ENCODE measurements at places on chromosomes 2 and 18.
A peak's percentile ranks its signal among the peaks of the same experiment; 100 is the strongest.

- peak; percentile 51 for DNase-seq
These were observed 15.6 kb upstream of the GPBAR1 start for GRCh38 chr2:218245214-218245613.

DNA sequence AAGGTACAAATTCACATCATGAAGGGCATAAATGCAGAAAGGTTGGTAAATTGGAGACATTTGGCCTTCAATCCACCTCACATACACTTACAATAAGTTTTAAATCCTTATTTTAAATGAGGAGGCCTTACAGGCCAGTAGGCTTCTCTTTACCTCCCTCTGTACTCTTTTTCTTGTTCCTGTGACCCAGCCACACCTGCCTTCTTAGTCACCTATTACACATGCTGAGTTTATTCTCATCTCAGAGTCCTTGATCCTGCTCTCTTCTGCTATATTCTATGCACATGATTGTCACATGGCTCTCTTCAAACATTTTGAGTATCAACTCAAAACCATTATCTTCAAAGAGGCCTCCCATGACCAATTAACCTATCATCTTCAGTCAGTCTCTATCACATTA lies 491.5 kb downstream of the SATB2 start:
- DNase-seq = no peak

DNA sequence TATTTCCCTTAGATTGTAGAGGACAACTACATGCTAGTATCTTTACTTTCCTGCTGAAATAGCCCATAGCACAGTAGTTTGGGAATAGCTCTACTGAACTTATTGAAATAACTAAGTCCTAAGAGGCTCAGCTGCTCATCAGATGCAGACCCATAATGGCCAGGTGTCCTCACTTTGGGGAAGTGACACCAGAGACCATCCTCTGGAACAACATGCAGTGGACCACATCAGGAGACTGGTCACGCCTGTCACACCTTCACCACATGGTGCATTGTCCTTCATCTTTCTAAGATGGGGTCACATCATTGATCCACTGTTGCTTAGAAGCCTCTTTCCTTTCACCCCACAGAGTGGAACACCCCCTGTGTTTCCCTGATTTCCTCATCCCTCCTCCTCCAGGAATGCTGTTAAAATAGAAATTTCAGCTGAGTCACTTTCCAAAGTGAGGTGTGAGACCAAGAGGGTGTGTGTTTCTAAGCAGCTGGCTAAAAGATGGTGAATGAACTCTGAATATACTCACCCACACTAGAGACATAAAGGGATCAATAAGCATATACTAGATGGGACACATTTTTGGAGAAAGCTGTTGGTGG lies 215.2 kb upstream of the LRRTM1 start:
- DNase-seq = no peak

GRCh38 chr2:85711578-85712060 lies 17.5 kb downstream of the GNLY start:
- no peak for DNase-seq

DNA sequence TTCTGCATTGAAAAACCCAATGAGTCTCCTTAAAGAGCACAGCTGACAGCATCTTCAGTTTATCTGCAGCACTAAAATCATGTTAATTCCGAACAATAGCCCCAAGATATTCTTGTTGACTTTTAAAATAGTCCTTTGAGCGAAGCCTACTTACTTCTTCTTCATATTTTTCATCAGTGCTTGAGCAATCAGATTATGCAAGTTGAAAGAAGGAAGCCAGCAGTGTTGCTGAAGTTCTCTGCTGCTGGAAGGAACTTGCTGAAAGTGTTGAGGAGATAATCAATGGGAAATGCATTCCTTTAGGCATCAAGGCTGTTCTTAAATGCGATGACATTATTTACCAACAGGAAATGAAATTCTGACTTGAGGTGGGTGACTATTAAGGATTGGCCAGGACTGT lies 105.9 kb upstream of the SNTG2 start:
- no peak for DNase-seq

DNA sequence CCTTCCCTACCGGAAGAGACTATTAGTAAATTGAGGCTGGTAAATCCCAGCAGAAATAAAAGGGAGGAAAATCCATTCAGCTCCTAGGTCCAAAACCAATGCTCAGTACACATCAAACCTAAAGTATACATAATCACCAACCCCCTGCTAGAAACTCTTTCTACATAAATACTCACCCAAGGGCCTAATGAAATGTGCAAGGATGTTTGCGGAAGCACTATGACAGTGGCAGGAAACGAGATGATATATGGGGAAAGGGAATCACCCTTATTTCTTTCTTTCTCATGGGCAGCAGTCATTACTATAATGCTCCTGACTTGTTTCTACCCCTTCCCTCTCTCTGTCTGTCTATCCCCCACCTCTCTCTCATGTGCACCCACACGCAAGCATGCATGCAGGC lies 1.3 kb upstream of the SCTR start:
- no peak for DNase-seq

- DNase-seq = no peak
These were observed 41.2 kb downstream of the CHRNA1 start for GRCh38 chr2:174722942-174723592.

DNA sequence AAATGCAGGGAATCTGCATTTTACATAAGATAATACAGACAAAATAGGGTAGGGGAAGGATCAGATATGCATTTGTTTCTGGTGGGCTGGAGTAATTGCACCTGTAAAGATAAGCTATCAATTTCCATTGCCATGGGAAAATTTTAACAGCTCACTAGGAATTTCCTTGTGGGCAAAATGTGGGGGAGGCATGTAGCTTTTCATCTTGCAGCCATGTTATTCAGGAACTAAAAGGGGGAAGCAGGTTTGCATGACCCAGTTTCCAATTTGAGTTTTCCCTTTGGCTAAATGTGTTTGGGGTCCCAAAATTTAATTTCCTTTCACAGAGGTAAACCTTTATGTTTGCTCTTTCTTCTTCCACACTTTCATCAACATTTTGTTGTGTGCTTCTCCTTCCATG lies 624.4 kb downstream of the NYAP2 start:
- no peak for DNase-seq

- DNase-seq = no peak
These were observed 176.3 kb downstream of the ALPK2 start for GRCh38 chr18:58452454-58453166.

GRCh38 chr2:72917138-72917876 lies at the start of gene EMX1:
Gene EMX1, plus strand, starts transcription at chr2:72917519. Its CDS starts 334 bp downstream, at chr2:72917853.
- peak; percentile 71 for DNase-seq

DNA sequence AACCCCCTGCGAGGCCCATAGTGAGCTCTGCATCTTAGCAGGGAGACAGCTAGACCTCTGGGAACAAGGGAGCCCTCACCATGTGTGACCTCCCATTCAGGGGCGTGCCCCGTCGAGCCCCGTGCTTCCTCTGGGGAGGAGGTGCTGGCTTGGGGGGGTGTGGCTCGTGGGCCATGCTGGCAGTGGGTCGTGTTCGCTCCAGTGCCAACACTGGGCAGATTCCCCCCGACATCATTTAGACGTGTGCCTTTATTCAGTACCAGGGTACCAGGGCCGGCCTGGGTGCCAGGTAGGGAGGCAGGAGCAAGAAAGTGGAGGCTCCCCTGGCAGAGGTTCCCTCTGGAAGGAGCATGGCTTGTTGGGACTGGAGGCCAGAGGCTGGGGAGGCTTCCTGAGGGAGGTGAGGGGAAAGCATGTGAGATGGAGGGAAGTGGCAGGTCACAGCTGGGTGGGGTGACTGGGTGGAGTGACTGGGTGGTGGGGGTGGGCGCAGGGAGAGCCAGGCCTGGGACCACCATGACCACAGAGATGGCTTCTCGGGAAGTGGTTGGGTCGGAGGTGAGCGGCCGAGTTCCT lies 15.2 kb downstream of the GPC1 start:
- DNase-seq = no peak

GRCh38 chr18:75529394-75529793 lies 101.9 kb upstream of the SMIM21 start:
- DNase-seq = no peak

DNA sequence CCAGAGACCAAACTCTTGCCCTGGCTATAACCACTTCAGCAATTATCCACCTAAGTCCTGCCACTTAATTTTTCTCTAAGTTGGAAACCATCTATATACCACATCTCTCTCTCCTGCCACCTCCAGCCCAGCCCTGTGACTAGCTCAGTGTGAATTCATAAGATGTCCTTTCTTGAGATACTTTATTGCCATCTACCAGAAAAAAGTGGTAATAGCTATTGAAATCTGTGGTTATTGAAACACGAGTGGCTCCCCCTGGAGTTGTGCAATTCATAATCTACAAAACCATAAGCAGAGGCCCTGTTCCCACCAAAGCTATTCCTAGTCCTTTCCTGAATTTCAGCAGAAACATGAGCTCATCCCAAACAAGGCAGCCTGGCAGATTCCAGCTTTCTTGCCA lies 324.0 kb downstream of the TXNL1 start:
- DNase-seq = no peak

GRCh38 chr2:152562198-152562884 lies 154.9 kb downstream of the PRPF40A start:
- DNase-seq = no peak

DNA sequence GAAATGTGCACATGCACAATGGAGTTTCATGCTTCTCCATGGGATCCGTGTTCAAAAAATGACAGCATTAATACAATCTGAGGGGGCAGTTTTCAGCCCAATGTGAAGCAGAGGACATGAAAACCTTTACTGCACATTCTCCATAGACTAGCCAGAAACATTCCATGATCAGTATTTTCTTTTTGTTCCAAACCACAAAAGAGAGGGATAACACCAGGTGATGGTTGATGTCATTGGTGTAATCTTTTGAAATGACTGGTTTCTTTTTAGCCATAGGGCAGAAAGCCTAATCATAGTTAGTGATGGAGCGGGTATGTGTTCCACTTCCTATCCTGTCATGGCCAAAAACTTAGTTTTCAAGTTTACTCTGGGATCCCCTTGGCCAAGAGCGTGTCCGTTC lies 1.8 kb upstream of the KYNU start:
- no peak for DNase-seq

DNA sequence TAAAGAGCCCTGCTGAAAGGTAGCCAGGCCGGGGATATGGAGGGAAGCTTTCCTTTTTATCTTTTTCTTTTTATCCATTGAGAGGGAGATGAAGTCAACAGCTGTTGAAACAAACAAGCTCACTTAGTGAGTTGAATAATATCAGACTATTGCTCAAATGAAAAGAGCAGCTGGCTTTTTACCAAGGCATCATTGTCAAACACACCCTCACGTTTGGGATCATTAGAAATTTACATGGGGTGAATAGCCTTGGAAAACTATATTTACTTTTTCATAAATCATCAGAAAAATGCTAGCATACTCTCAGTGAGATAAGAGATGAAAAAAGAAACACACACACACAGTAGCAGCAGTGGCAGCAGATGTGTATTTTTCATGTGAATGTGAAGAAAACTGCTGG lies 71.5 kb upstream of the HNMT start:
- no peak for DNase-seq

- no peak for DNase-seq
These were observed 175.2 kb upstream of the CCDC150 start for GRCh38 chr2:196464311-196464710.

GRCh38 chr2:18527822-18528221 lies 32.6 kb downstream of the RDH14 start:
- no peak for DNase-seq

- no peak for DNase-seq
These were observed 80.2 kb downstream of the TCF7L1 start for GRCh38 chr2:85213404-85213803.

GRCh38 chr2:207072571-207072970 lies 93.2 kb downstream of the KLF7 start:
- DNase-seq = no peak

GRCh38 chr18:4547126-4547525 lies 92.0 kb upstream of the DLGAP1 start:
- DNase-seq = no peak

- DNase-seq = no peak
These were observed 59.6 kb downstream of the ZNF516 start for GRCh38 chr18:76435316-76435989.

GRCh38 chr2:236507393-236508085 lies 62.1 kb upstream of the ACKR3 start:
- peak; percentile 78 for DNase-seq

- no peak for DNase-seq
These were observed 1.5 kb downstream of the VAMP5 start for GRCh38 chr2:85585781-85586105.

DNA sequence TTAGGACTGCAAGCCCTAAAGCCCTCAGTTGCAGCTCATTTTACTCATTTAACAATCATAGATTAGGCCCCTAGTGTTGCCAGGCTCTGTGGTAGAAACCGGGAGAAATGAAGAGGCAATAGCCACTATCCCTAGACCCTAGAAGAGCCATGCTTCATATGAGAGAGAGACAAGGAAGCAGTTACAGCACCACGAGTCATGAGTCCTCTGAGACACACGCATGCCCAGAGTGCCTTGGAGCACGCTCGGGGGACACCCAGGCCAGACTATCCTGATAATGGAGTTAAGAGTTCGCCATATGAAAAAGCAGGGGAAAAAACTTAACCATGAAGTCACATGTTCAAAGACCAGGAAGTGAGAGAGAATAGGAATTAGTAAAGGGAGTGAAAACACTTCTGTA lies 321.5 kb upstream of the PKDCC start:
- no peak for DNase-seq

- DNase-seq = no peak
These were observed 826.3 kb upstream of the CDH2 start for GRCh38 chr18:29003194-29003593.

DNA sequence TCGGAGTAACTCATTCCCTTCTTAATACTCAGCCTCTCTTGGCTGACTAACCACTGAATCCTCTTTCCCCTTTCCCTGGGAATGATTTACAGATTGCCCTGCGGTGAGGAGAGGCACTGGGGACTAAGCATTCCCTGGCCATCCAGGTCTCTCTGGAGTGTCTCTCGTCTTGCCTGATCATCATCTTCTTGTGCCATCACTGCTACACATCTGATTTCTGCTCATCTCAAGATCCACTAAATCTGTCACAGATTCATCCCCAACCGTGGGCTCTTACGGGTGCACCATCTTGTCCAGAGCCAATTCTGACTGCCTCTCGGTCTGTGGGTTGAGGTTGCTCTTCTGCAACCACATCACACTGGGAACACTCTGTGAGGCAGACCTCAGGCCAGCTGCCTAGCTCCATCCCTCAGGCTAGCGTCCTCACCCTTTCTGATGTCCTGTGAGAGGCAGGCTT lies 12.0 kb downstream of the SFTPB start:
- no peak for DNase-seq

GRCh38 chr18:65737471-65737955 lies 13.3 kb upstream of the CDH7 start:
- DNase-seq = no peak

GRCh38 chr2:217939629-217940245 lies 63.1 kb downstream of the TNS1 start:
- no peak for DNase-seq

DNA sequence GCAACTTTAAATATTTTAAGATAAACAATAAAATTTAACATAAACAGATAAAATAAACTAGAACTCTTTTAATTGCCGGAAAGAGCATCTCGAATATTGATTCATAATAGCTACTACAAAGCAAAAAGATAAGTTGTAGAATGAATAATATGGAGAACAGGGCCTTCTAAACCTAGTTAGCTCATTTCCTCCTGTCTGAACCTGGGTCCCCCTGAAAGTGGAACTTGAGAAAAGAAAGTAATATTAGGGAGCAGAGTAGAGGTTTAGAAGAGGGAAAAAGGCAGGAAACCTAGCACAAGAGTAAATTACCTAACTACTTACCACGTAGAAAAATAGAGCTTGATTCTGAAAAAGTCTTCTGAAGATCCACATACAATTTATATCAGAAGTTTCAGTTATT lies 80.7 kb upstream of the NETO1 start:
- DNase-seq = no peak

- DNase-seq = no peak
These were observed 46.2 kb upstream of the CCDC141 start for GRCh38 chr2:179096090-179096489.

Measured in activated CD8-positive, alpha-beta memory T cell treated with anti-CD3 and anti-CD28 coated beads, Interleukin-2, amount 50 U/mL, for 48 hours (primary cell).